ENCODE measurements at places on chromosomes 11 and 22.

GRCh38 chr22:28006271-28006670, 87.2 kb upstream of the PITPNB start:
- DNase-seq, result no peak

DNA sequence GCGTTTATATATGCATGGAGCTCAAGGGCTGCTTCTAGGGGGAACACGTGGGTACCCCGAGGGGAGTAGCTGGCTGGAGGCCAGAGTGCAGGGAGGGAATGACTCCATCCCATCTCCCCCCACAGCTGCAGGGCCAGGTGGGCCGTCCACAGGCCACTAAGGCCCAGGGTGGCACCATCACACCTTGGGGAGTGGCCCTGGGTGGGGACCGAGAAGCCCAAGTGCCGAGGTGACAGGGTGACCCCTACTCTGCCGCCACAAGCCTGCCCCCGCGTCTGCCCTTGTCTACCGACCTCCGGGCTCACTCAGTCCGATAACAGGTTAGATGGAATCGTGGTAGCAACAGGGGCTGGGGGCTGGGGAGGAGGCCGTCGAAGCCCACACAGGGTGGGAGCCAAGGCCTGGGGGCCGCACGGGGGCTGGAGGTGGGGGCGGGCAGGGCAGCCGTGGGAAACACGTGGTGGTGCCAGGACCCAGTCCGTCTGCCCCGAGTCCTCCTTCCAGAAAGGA, 125.7 kb downstream of the KCNQ1OT1 start:
- DNase-seq, result no peak

DNA sequence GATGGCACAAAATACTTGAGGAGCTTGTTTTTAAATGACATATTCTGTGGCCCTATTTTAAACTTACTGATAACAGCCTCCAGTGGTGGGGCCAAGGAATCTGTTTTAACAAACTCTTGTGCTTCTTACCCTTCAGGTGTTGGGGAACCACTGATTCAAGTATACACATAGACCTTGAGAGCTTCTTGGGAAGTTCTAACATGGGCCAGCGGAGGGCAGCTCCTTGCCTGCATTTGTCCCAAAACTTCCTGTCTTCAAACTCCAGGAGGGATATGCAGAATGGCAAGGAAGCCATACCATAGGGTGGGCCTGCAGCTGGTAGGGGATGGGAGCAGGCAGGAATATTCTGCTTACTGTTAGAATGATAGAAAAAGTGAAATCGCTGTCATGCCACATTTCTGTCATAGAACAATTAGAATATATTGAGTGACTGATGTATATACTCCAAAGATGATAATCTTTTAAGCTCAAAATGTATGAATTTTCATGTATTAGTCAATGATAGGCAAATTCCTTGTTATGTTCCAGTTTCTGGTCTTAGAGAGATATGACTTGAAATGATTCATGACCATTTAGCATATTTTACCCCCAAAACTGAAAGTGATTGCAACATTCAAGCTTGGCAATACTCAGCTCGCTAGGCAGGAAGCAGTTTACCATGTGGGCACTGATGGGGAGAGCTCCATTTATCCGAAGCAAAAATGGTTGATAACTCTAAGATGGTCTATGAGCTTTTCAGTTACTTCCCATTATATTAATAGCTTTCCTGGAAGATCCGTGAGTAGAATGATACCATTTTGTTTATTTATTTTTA, 9.2 kb downstream of the EXT2 start:
- DNase-seq, result no peak

- DNase-seq, result no peak
Measured at GRCh38 chr11:75760243-75760642, 8.3 kb upstream of the DGAT2 start.

DNA sequence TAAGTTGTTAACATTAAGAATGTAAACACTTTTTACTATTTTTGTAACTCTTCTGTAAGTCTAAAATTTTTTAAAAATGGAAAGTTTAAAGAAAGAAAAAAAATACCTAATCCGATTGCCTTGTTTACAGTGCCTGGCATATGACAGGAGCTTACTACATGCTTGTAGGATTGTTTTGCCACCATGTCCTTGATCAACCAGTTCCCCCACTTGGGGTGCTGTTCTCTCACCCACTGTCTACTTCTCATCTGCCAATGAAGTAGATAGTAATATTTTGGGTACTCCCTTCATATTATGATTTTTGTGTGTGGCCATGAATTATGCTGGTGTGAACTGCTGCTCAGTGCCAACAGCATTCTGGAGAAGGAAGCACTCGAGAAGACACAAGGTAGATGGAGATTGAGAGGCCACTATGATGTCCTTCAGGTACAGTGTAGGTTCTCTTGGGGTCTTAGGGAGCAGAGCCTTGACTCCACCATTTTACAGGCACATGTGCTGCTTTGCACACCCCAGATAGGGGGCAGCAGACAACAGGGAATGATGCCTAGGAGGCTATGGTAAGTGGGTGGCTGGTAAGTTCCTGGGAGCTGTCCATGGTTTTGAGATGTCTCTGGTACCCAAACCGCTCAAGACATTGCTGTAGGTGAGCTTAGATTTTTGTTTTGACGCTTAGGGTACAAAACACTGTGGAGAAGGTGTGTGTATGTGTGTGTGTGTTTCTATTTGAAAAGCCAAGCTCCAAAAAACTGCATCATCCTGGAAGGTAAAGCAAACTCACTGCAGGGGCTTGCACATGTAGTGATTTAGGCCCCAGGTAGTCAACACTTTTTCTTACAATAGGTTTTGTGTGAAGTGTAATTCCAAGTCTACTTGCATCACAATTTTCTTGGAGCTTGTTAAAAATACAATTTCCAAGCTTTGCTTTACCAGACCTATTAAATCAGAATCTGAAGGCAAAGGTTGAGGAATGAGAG, 494.5 kb upstream of the LARGE1 start:
- no peak for DNase-seq

DNA sequence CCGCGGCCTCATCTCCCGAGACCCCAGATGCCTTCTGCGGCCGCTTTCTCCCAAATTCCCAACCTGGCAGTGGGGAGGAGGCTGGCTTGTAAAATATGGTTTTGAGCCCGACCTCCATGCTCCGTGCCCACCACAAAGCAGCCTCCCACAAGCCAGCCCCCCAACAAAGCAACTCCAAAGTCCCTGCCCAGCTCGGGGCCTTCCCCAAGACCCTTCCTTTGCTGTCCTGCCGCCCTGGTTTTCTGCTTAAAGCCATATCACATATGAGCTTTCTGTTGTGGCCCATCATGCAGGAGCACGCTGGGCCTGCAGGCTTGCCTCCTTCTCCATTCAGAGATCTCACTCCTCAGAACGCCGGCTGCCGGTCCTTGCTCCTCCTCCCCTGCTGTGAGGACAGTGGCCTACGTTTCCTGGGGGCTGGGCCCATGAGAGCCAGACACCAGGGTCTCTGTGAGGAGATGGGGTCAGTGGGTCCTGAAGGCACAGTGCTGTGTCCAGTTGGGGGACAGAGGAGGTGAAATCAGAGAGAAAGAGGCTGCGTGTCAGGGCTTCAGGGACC, 680.0 kb downstream of the BRD1 start:
- no peak for DNase-seq

DNA sequence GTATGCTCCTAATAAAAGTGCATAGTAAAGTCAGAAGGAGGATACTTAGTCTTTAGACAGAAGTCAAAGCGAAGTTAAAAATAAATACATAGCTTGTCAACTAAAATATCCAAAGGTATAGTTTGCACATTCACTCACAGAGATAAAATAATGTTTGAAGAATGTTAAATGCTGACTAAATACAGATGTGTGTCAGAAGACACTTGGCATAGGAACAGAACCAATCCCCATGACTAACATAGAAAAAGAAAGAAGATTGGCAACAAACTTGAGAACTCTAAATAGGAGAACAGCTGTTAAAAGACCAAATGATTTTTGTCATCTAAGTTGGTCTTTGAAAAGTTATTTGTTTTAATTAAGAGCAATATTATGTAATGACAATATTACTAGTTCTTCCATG, 1172.1 kb upstream of the RAG2 start:
- DNase-seq, result no peak

DNA sequence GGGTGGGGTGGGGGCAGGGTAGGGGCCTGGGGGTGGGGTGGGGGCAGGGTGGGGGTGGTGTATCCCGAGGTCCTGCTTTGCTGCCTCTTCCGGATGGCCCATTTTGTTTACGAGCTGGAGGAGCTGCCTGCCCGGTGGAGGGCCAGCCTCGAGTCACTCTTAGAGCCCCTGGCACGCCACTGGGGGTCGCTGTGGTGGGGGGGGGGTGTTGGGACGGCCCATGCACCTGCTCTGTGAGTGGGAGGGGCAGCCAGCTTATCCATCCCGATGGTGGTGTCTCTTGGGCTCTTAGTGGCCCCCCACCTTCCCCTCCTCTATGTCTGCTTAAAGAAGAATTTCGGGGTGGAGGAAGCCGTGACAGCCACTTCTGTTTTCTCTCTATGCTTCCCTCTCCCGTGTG, 24.6 kb downstream of the MRGPRD start:
- DNase-seq, result no peak

DNA sequence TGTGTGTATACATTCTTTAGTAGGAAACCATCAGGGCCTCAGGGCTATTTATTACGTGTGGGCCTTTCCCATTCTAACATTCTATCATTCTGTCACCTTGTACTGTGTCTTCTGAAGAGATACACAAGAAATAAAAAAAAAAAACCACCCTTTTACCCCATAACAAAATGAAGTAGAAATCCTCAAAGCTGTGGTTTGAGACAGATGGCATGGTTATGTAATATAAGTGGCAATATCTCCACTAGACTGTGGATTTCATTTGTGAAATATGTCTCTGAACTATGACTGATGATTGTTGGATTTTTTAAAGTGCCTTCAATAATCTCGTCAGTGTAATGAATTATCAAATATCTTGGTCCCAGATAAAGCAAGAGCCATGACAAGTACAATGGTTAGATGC, 150.0 kb upstream of the BLID start:
- no peak for DNase-seq

GRCh38 chr11:46263120-46263519, 14.3 kb upstream of the CREB3L1 start:
- no peak for DNase-seq
